Colonic mucosa (tissue), 4 donors: ENCODE measurements at places on chromosomes 7 and 10.
A peak's percentile ranks its signal among the peaks of the same experiment; 100 is the strongest.

DNA sequence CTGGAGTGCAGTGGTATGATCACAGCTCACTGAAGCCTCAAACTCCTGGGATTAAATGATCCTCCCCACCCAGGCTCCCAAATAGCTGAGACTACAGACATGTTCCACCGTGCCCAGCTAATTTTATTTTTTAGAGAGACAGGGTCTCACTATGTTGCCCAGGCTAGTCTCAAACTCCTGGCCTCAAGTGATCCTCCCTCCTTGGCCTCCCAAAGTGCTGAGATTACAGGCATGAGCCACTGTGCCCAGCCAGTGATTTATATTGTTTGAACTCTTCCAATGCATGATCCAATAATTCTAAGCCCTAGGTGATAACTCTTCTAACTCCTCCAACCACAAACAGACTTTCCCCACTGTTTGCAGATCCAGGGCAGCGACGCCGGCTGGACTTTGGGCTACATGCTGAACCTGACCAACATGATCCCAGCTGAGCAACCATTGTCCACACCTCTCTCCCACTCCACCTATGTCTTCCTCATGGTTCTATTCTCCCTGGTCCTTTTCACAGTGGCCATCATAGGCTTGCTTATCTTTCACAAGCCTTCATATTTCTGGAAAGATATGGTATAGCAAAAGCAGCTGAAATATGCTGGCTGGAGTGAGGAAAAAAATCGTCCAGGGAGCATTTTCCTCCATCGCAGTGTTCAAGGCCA is 41.8 kb upstream of the CC2D2B start:
- peak; percentile 55 for DNase-seq

GRCh38 chr7:94848531-94848930 is 58.9 kb upstream of the PPP1R9A start:
- no peak for DNase-seq

GRCh38 chr7:69844264-69844868 is 246.1 kb downstream of the AUTS2 start:
- no peak for DNase-seq

DNA sequence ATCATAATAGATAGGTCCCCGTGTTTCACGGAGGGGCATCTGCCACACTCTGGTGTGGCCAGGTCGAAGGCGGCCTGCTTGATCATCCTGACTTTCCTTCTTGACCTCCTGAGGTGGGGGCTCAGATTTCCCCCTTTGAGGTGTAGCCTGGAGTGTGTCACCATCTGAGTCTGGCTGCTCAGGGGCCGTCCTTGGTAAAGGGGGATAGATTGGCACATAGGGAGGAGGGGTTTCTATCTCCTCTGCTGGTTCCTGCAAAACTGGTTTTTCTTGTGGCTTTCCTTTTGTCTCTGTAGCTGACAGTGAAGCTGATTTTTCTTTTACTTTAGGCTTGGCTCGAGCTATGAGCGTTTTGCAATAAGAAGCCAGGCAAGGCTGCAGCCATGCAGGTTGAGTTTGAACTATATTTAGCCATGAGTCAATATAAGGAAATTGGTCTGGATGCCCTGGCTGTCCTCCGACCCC is 7.1 kb upstream of the ZNF117 start:
- DNase-seq = no peak

GRCh38 chr7:12706900-12707536 is 19.6 kb downstream of the ARL4A start:
- DNase-seq = no peak

DNA sequence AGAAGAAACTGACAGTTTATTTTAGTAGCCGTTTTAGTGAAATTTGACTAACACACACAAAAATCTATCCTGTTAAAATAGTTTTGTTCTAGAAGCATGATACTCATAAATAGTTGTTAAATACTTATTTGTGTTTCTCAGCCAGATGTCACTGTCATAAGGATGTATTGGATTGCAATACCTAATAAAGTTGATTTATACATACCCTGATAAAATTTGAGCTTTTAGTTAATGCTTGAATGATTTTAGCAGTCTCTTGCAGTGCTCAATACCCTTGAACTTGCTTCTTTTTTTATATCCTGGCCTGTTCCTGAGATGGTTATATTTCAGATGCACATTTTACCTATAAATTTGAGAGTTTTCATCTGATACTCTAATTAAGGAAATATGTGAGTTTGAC is 10.1 kb downstream of the ING3 start:
- no peak for DNase-seq

DNA sequence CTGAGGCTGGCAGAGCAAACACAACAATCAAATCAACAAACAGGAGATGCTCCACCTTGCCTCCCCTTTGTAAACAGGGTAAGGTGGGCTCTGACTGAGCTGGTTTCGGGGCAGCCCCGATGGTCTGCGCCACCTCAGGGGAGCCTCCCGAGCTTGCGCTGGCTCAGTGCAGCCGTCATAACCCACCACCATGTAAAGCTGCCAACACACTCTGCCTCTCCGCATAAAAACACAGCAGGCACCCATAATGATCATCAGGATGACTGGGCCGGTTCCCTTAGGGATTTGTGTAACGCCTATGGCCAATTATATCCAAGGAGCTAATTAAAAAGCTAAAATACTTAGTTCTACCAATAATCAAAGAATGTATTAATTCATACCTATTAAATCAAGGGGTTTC is 124.5 kb downstream of the PRPF18 start:
- DNase-seq = no peak

DNA sequence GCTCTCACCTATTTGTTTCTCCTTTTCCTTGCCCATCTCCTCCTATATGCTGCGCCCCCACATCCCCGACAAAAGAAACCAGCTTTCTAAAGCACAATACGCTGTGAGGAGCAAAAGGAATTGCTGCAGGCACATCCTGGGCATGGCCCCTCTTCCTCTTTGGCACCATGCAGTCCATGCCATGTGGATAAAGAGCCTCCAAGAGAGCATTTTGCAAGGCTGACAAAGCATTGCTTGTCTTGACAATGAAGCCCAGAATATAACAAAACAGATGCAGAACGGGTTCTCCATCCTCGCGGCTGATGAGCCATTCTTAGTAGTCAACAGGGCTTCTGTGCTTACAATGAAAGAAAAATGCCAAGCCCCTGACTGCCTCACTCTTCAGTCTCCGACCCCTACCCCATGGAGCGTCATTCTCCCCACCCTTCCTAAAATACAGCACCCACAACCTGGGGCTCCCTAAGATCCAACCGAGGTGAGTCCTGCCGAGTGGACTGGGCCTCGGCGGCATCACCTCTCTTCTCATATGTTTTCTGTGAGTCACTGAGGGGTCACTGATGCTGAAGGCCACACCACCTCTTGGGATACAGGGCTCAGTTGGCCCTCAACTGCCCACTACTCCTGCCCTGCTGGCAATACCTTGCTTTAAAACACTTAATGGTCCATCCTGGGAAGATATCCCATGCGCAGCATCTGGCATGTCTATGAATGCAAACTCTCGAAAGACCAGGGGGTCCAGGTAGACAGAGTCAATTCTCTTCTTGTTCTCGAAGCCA is 47.5 kb downstream of the GSDME start:
- DNase-seq = no peak

- no peak for DNase-seq
Measured at GRCh38 chr7:25906003-25906402, 246.0 kb upstream of the NFE2L3 start.

GRCh38 chr7:151045262-151045661 is 3.1 kb upstream of the ASIC3 start:
- DNase-seq = no peak

GRCh38 chr7:81143856-81144255 is 225.0 kb upstream of the SEMA3C start:
- DNase-seq = no peak

- DNase-seq = no peak
Measured at GRCh38 chr10:70380350-70381135, 1.9 kb downstream of the LRRC20 start.

- DNase-seq = no peak
Measured at GRCh38 chr7:25029075-25029474, 49.1 kb upstream of the OSBPL3 start.

- DNase-seq = no peak
Measured at GRCh38 chr10:94630017-94630688, 53.4 kb upstream of the CYP2C18 start.

DNA sequence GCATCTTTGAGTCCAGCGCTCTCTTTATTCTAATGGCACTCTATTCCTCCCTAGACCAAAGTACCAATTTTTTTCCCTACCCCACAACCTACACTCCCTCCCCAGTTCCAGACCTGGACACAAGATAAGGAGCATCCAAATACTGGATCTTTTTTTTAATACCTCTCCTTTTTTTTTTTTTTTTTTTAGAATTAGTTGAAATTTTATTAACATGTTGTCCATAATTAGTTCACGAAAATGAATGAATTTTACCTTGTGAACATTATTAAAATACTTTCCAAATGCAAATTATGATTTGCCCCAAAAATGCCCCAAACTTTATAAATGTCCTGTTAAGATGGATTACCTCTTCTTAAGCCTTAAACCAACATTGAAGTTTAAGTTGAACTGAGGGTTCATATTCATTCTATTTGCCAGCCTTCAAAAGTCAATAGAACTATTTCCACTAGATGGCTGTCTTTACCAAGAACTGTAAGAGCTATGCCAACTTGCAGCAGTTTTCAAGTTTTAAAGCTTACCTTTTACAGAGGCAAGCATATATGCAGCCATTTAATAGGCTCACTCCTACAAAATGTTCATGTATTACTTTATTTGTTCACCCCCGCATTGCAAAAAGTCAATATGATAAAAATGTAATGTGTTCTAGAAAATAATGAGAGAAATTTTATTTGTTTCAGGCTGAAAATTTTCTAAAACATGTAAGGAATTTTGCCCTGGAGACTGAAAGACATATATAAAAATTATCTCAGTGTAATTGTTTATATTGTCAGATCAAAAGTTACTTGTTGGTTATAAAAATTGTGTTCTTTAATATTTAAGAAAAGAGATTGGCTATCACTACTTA is 39.7 kb upstream of the TNKS2 start:
- DNase-seq = no peak

GRCh38 chr10:61793760-61794703 is 107.5 kb upstream of the ARID5B start:
- no peak for DNase-seq

DNA sequence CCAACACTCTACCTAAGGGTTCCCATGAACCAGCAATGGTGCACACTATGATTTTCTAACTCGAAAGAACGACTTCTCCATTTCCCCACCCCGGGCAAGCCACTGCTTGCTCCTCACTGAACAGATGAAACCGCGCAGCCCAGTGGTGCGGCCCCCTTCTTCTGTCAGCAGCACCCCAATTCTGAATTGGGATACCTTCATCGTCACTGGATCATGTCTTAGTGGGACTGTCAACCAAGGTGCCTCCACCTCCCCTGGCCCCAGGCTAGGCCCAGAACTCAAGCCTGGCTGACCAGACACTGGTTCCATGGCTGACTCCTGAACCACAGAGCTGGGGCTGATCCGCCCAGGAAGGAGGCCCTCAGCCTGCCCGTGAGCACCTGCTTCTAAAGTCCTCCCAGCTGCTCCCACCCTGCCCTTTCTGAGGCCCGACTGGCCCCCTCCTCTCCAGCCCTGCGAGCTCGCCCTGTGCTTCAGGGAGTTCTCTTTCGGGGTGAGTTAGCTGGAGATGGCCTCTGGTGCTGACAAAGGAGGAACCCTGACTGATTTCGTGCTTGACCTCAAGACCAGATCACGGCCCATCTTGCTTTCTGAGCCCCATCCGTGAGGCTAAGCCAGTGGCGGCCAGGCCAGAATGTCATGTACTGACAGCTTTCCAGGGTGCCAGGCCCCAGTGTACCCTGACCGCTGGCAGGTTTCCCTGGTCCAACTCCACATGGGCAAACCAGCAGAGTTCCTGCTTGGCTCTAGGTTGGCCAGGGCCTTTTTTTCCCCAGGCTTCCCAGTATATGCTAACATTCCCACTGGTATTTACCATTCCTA is 44.5 kb downstream of the FAM53B start:
- no peak for DNase-seq

DNA sequence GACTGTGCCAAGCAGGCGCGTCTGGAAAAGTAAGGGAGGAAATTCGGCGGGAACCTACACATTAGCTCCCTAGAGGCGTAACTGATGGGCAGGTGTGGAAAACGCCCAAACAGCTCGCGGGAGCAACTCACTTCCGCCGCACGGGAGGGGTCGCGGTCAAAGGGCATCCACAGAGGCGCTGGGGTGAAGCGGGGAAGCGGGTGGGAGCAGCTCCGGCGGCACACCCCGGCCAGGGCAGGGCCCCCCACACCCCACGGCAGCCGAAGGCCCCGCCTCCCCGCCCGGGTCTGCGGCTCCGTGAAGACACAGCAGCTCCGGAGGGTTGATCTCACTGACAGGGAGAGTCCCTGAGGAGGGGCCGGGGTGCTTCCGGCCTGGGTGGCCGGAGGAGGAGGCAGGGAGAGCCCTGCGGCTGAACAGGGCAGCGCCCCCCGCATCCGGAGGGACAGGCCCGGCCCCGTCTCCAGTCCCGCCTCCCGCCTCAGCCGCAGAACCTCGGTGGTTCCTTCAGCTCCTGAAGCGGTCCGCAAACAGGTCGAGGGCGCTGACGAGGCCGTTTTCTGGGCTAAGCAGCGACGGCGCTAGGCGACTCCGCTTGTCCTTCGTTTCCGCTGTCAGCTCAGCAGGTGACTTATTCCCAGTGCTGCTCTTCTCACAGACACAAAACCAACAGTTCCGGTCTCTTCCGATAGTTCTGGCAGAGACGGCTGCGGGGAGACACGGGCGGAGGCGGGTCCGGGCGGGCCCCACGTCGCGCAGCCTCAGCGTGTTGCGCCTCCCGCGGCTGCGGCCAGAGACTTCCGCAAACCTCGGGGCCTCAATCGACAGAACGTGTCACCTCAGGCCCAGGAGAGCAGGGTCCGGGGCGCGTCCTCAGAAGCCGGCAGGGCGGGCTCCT is 276.1 kb downstream of the DNAJB6 start:
- DNase-seq = peak; percentile 29

- no peak for DNase-seq
Measured at GRCh38 chr10:133173860-133174640, 14.0 kb downstream of the KNDC1 start.

DNA sequence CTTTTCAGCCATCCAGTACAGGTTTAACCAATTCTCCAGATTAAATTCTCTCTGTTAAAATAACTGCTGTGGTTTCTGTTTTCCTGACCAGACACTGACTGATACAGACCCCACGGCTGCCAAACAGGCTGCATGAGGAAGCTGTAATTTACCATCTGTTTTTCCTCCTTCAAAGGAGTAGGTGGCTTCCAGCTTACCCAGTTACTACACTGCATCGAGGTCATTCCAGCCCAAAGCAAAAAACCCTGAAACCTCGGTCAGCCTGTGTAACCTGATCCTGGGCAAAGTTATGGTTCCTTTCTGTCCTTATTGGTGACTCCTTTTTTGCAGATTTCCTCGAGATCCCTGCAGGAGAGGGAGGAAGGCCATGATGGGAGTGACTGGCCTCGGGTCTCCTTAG is 27.9 kb upstream of the LOXL4 start:
- no peak for DNase-seq

- DNase-seq = no peak
Measured at GRCh38 chr7:38664972-38665371, 33.8 kb upstream of the AMPH start.

GRCh38 chr10:60940446-60940845 is 3.5 kb downstream of the RHOBTB1 start:
- DNase-seq = no peak
